Bladder microvascular endothelial cell (primary cell): ENCODE measurements at places on chromosomes 5 and 9. TPM values are rescaled to one million over a fixed set of nuclear protein-coding genes. Genes with fewer than 3 reads are reported as not detected.

The SPACA9 gene
- 1.3 and 1.5 TPM in 2 replicates for total RNA-seq

The C9orf153 gene
- total RNA-seq, result 0.94 TPM in 1 of 2 replicates, not detected in the other

The ADRA1B gene
- total RNA-seq, result under 0.01 and 0.76 TPM in 2 replicates

The PELO gene
- 21.7 and 29.1 TPM in 2 replicates for total RNA-seq

The PRRX2 gene
- 0.16 TPM in 1 of 2 replicates, not detected in the other for total RNA-seq

The CCNG1 gene
- 216 and 270 TPM in 2 replicates for total RNA-seq

The FBP2 gene
- not detected in 2 replicates for total RNA-seq

The RC3H2 gene
- 32.5 and 109 TPM in 2 replicates for total RNA-seq

The LCN1 gene
- total RNA-seq, result not detected in 2 replicates

The SPRY4 gene
- total RNA-seq, result 7.8 and 11.3 TPM in 2 replicates

The PCDHGB5 gene
- total RNA-seq, result 8.1 and 23.0 TPM in 2 replicates

The COL23A1 gene
- under 0.01 and 0.06 TPM in 2 replicates for total RNA-seq

The LMX1B gene
- not detected in 2 replicates for total RNA-seq

The CENPP gene
- 2.3 and 4.3 TPM in 2 replicates for total RNA-seq

The ZNF366 gene
- 12.3 and 21.0 TPM in 2 replicates for total RNA-seq

The PKD2L2 gene
- not detected in 2 replicates for total RNA-seq

The ISOC1 gene
- total RNA-seq, result 11.0 and 16.5 TPM in 2 replicates

The PCDHGC3 gene
- 6.5 and 22.3 TPM in 2 replicates for total RNA-seq

The SOHLH1 gene
- not detected in 2 replicates for total RNA-seq

The SHISAL2B gene
- not detected in 2 replicates for total RNA-seq

The CNTNAP3B gene
- total RNA-seq, result 43.2 and 361 TPM in 2 replicates

The LCN10 gene
- 0.13 TPM in 1 of 2 replicates, not detected in the other for total RNA-seq

The IQGAP2 gene
- 0.65 and 1.1 TPM in 2 replicates for total RNA-seq

The FAM221B gene
- total RNA-seq, result not detected in 2 replicates

The SUB1 gene
- total RNA-seq, result 53.7 and 201 TPM in 2 replicates

The PARP8 gene
- 0.16 and 1.2 TPM in 2 replicates for total RNA-seq

The TERT gene
- 0.06 TPM in 1 of 2 replicates, not detected in the other for total RNA-seq

The CDX1 gene
- not detected in 2 replicates for total RNA-seq

The CKS2 gene
- 97.5 and 108 TPM in 2 replicates for total RNA-seq

The LHX2 gene
- 0.06 TPM in 1 of 2 replicates, not detected in the other for total RNA-seq

The SPATA31A3 gene
- not detected in 2 replicates for total RNA-seq

The SHOC1 gene
- total RNA-seq, result not detected in 2 replicates

The PHF24 gene
- total RNA-seq, result not detected in 2 replicates

The BBLN gene
- 19.4 and 20.4 TPM in 2 replicates for total RNA-seq

The ENDOG gene
- total RNA-seq, result 17.0 and 19.6 TPM in 2 replicates

The FBP1 gene
- 0.49 and 0.57 TPM in 2 replicates for total RNA-seq

The SLC1A3 gene
- total RNA-seq, result 0.06 and 0.49 TPM in 2 replicates

The PCDHGA6 gene
- 1.5 and 4.1 TPM in 2 replicates for total RNA-seq

The FYB1 gene
- total RNA-seq, result under 0.01 and 0.06 TPM in 2 replicates

The PGM5 gene
- total RNA-seq, result 2.6 and 108 TPM in 2 replicates

The HSPB3 gene
- not detected in 2 replicates for total RNA-seq

The FOXI1 gene
- not detected in 2 replicates for total RNA-seq

The TLX3 gene
- not detected in 2 replicates for total RNA-seq

The SPATA31A7 gene
- total RNA-seq, result not detected in 2 replicates

The TAF11L5 gene
- not detected in 2 replicates for total RNA-seq

The SCGB3A2 gene
- total RNA-seq, result not detected in 2 replicates

The OR1Q1 gene
- not detected in 2 replicates for total RNA-seq

The SPATA6L gene
- total RNA-seq, result 0.97 and 6.7 TPM in 2 replicates

The GRXCR2 gene
- total RNA-seq, result not detected in 2 replicates

The PCDHGA3 gene
- total RNA-seq, result 0.32 and 0.82 TPM in 2 replicates

The MAST4 gene
- 20.7 and 77.3 TPM in 2 replicates for total RNA-seq

The PCDHGB6 gene
- 1.6 and 3.9 TPM in 2 replicates for total RNA-seq

The PRR16 gene
- not detected in 2 replicates for total RNA-seq

The GRM6 gene
- not detected in 2 replicates for total RNA-seq

The NR6A1 gene
- 0.32 and 1.5 TPM in 2 replicates for total RNA-seq
